ENCODE measurements at places on chromosomes 3 and 15.

DNA sequence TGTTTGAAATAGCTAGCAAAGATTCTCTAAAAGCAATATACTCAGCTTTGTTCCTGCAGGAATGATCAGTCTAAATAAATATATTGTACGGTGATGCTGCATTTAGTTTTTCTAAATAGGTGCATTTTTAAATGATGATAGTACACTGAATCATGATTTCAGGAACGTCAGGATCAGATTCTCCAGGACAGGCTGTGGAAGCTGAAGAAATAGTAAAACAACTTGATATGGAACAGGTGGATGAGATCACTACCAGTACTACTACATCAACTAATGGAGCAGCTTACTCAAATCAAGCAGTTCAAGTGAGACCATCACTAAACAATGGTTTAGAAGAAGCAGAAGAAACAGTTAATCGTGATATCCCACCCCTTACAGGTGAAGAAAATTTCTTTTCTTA lies 46.3 kb upstream of the EIF3J start:
- no peak for DNase-seq

DNA sequence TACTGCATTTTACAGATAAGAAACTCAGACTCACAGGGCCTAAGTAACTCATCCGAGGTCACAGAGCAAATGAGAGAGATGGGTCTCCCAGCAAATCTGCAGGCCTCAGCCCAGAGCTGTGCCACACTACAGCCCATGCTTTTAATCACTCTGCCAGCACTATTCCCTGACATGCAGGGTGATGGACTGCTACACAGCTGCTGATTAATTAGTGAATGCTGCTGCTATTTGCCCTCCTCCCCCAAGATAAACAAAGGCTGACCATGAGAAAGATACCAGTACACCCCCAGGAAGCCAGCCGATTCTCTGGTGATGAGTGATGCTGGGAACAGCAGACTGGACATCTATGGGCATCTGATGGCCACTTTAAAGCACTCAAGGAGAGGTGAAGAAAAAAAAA lies 39.3 kb downstream of the RFTN1 start:
- DNase-seq: no peak

DNA sequence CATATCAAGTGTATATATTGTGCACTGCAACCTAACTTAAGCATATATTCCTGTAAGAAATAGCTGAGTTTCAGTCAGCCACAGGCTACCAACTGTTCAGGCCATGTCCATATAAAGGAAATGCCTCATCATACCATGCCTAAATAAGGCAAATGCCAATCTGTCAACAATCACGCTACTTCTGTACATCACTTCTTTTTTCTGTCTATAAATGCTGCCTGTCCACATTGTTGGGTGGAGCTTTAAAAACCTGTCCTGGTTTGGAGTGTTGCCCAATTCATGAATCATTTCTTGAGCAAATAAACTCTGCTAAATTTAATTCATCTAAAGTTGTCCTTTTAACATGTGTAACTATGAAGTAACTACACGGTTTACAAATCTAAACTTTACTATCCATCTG lies 1091.9 kb downstream of the NSUN3 start:
- DNase-seq: no peak

DNA sequence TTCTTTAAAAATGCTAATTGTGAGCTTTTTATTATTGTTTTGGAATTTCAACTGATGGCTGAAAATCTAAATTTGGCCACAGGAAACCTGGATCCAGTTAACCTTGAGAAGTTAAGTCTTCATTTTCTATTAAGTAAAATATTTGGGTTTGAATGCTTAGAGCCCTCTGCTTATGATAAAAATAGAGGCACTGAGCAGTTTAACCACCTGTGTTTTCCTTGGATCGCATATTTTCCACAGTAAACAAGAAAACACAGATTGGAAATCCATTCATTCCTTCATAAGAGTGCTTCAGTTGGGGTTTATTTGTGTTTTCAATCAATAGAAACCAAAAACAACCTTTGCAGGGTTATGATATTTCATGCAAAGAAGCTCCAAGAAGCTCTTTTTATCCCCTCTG lies 77.2 kb upstream of the HES1 start:
- DNase-seq: no peak

- no peak for DNase-seq
Observed at GRCh38 chr3:172089250-172089649, 49.9 kb downstream of the FNDC3B start.
